ENCODE measurements at places on chromosomes 3 and 15.

DNA sequence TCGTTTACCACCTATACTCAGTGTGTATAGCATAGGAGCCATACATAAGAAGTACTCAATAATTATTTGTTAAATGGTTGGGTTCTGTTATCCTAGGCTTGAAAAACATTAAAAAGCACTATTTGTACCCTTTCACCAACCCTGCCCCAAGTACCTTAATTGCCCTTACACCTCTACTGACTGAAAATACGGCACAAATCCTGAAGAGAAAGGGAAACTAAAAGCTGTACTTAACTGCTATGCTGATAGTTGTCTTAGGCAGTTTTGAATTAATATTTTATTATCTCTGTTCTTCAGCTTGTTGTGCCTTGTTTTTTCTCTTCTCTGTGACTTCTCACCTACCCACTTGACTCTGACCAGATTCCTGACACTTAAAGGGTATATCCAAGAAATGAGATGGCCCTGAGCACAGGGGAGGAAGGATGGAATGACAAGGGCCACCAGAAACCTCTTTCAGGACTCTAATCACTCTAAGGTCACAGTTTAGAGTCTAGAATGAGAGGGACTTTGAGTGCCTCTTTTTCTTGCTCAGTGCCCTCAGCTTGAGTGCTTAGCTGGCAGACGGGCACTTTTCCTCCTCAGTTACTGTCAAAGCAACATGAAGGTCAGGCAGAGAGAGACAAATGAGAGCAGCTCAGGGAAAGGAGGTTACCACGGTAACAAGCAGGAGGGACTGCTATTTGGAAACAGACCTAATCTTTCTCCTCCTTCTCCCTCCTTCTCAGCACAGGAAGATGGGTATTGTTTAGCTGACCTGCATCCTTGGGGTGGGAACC is 136.5 kb downstream of the ZNF609 start:
- DNase-seq: no peak

DNA sequence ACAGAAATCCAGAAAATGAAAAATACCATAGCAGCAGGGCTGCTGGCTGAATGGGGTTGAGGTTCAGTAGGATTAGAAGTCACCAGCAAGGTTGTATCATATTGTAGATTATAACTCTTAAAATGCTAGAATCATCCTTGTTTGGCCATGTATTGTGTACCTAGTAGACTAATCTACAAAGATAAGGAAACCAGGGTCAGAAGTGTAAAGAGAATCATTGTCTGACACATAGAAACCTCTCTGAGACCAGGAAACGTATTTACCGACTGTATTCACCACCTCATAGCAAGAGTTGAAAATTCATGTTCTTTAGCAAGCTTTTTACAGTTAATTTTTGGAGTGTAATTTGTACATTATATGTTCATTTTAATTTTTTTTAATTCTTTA is 168.8 kb downstream of the ECT2 start:
- no peak for DNase-seq

- no peak for DNase-seq
These were observed 107.8 kb downstream of the PTPRG start for GRCh38 chr3:61669203-61669602.

- no peak for DNase-seq
These were observed 45.7 kb upstream of the RAB6B start for GRCh38 chr3:133941415-133941821.

GRCh38 chr3:192848371-192849233 is 69.1 kb downstream of the MB21D2 start:
- no peak for DNase-seq

Data from naive B cell (primary cell).